ENCODE measurements at places on chromosomes 11 and 22. TPM values are rescaled to one million over a fixed set of nuclear protein-coding genes. Genes with fewer than 3 reads are reported as not detected.

DNA sequence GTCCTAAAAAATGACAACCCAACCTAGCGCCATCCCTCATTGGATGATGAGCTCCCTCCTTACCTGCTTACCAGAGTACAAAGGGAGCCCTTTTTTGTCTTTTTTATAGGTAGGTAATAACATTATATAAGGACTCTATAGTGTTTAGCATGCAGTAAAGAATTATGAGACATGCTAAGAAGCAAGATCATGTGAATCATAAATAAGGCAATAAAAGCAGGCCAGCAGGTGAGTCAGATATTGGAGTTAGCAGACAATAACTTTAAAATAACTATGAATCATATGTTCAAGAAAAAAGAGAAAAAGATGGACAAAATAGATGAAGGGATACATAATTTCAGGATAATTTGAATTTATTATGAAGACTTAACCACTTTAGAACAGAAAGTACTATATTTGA lies 81.5 kb downstream of the GRK3 start:
- no peaks in the 10 kb centered on the region for H3K27me3 ChIP-seq
- H3K4me3 ChIP-seq, result no peak overlapping the region
- H3K36me3 ChIP-seq, result no peaks in the 10 kb centered on the region
- H3K27ac ChIP-seq, result no peak overlapping the region

Gene C22orf23
- 0.24 TPM for total RNA-seq

GRCh38 chr11:117290809-117291396 lies at the start of gene BACE1-AS:
BACE1-AS (plus strand) TSS chr11:117291346.
- no peaks in the 10 kb centered on the region for H3K27me3 ChIP-seq
- H3K27ac ChIP-seq, result no peak within 1 kb of the TSS
- H3K4me3 ChIP-seq, result no peak within 1 kb of the TSS
- peaks cover 33% of the 10 kb centered on the region for H3K36me3 ChIP-seq
- no peak for DNase-seq

DNA sequence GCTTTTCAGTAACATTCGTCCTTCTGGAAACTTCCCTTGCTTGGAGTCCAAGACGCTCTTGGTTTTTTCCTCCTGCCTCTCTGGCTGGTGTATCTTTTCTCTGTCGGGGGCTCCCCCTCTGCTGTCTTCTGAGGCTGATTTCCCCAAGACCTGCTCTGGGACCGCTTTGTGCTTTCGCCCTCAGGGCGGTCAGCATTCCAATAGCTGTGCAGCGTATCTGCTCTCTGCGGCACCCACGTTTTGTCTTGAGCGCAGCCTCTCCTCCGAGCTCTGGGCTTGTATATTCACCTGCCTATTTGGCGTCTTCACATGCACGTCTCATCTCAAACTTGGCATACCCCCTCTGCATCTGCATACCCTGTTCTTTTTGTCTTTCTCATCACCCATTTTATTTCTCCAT lies 2.4 kb downstream of the GTSE1 start:
- no peaks in the 10 kb centered on the region for H3K27me3 ChIP-seq
- H3K27ac ChIP-seq, result no peak overlapping the region
- peak overlapping the region; percentile 11 for H3K4me3 ChIP-seq
- H3K4me1 ChIP-seq, result peaks cover 18% of the 10 kb centered on the region
- H3K36me3 ChIP-seq, result no peaks in the 10 kb centered on the region

Gene MS4A15
- not detected for total RNA-seq

Gene PGM2L1
- total RNA-seq, result 0.91 TPM

GRCh38 chr22:32951076-32951806 lies 106.9 kb downstream of the SYN3 start:
- H3K27ac ChIP-seq, result no peak overlapping the region
- no peaks in the 10 kb centered on the region for H3K27me3 ChIP-seq
- H3K36me3 ChIP-seq, result no peaks in the 10 kb centered on the region
- DNase-seq, result no peak

DNA sequence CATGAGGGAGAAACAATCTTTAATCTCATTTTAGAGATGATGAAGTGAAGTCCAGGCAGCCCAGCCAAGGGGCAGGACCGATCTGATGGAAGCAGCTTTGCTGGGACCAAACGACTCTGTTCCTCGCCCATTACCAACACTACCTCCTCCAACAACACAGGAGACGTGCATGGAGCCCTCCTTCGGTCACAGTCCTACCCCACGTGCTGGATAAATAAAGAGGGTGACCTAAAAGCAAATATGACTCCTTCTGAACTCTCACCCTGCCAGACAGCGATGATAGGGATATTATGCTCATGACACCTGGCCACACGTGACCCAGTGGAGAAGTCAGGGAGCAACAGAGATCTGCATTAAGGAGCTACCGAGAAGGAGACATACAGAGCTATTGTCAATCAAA lies 26.0 kb downstream of the SCGB1A1 start:
- H3K27me3 ChIP-seq, result no peaks in the 10 kb centered on the region
- no peak for DNase-seq
- peak overlapping the region; percentile 81 for H3K27ac ChIP-seq
- H3K4me3 ChIP-seq, result peak overlapping the region; percentile 54
- peaks cover 41% of the 10 kb centered on the region for H3K4me1 ChIP-seq

DNA sequence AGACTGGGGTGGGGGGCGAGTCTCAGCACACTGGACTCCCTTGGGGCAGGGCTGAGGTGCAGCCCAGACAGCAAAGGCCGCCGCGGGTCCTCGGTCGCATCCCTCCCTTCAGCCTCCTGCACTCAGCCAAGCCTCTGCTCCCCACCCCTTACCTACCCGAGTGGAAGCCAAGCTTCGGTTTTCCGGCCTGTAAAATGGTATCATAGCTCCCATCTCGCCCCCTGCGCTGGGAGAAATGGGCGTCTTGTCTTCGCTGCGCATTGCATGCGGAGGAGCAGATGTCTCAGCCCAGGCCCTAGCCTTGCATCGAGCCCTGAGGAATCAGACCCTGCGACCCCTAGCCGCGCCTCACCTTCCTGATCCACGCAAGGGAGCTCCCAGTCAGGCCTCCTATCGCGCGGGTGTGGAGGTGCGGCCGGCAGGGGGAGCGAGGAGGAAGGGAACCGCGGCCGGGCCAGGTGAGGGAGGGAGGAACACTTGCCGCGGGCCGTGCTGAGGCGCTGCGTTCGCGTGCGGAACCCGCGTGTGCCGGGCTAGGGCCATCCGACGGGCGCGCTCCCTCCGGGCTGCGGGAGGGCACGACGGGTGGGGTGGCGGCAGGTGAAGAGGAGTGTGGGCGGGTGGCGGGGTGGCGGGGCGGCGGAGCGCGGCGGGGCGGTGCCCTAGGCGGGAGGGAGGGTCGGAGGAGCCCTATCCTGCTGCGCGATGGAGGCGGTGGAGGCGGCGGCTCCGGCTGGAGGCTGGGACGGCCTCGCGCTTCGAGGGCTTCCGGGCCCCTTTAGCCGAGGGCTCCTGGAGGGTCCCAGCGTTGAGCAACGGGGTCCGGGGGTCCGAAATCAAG lies 4.1 kb upstream of the TBX1 start:
- no peak overlapping the region for H3K27ac ChIP-seq
- H3K36me3 ChIP-seq, result no peaks in the 10 kb centered on the region
- H3K4me3 ChIP-seq, result no peak overlapping the region
- peaks cover 77% of the 10 kb centered on the region for H3K27me3 ChIP-seq
- peaks cover 17% of the 10 kb centered on the region for H3K4me1 ChIP-seq
- peak; percentile 59 for DNase-seq

DNA sequence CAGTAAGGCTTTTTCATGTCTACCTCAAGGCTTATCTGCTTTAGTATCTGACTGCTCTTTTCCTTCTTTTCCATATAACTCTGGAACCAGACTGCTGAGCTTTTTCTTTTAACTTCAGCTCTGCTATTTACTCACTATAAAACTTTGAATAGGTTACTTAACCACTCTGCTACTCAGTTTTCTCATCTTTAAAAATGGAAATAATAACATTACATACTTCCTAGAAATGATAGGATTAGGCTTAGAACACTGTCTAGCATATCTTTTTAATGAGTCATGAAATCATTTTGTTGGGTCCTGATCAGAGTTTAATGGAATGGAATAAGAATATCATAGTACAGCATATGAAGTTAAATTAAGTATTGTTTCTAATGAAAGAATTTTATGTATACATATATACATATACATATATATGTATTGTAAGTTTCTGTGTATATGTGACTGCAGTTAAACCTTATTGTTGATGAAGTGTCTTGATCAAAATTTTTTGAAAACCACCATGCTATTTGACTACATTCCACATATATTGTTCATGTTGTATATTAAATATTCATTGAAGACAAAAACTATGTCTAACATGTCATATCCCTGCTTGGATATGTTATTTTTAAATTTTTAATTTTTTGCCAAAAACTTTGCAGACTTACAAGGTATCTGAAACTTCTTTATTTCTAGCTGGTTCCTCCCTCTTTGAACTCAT lies 120.2 kb downstream of the METTL15 start:
- no peaks in the 10 kb centered on the region for H3K4me1 ChIP-seq
- no peaks in the 10 kb centered on the region for H3K36me3 ChIP-seq
- H3K27me3 ChIP-seq, result no peaks in the 10 kb centered on the region
- H3K4me3 ChIP-seq, result no peak overlapping the region

DNA sequence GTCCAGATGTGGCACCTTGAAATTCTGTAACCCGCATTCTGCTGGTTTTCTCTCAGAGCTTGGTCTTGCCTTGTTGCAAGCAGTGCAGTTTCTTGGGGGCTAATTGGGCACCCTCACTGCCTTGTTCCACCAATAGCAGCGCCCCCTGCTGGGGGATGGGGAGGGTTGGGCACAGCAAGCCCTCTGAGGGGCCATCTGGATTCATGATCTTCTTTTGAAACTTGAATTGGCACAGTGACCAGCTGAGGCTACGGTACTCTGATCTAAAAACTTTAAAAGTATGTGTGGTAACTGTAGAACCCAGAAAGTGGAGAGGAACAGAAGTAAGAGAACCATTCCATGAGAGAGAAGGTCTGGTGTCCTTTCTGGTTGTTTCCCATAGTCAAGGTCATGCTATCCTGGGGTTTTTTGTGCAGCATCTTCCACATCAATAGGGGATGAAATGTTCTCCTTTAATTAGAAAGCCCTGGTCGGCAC lies 64.2 kb downstream of the MED15 start:
- no peaks in the 10 kb centered on the region for H3K27me3 ChIP-seq
- H3K4me3 ChIP-seq, result no peak overlapping the region
- H3K27ac ChIP-seq, result no peak overlapping the region
- peak; percentile 42 for DNase-seq

DNA sequence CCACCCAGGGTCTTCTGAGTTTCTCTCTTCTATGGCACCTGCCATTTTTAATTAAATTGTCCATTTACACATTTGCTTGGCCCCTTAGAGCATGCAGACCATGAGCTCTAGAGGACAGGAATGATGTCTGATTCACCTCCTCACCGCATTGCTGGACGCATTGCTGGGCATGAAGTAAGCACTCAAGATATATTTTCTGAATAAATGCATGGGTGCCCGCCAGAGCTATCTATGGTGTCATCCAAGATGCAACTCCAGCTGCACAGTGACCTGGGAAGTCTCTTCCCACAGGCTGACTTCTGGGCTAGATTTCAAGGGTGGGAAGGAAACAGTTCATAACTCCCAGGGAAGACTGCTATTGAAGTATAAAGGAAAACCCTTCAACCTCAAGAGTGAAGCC lies 66.6 kb upstream of the ASPHD2 start:
- H3K4me3 ChIP-seq, result no peak overlapping the region
- peaks cover 4% of the 10 kb centered on the region for H3K4me1 ChIP-seq
- no peaks in the 10 kb centered on the region for H3K36me3 ChIP-seq
- DNase-seq, result no peak

DNA sequence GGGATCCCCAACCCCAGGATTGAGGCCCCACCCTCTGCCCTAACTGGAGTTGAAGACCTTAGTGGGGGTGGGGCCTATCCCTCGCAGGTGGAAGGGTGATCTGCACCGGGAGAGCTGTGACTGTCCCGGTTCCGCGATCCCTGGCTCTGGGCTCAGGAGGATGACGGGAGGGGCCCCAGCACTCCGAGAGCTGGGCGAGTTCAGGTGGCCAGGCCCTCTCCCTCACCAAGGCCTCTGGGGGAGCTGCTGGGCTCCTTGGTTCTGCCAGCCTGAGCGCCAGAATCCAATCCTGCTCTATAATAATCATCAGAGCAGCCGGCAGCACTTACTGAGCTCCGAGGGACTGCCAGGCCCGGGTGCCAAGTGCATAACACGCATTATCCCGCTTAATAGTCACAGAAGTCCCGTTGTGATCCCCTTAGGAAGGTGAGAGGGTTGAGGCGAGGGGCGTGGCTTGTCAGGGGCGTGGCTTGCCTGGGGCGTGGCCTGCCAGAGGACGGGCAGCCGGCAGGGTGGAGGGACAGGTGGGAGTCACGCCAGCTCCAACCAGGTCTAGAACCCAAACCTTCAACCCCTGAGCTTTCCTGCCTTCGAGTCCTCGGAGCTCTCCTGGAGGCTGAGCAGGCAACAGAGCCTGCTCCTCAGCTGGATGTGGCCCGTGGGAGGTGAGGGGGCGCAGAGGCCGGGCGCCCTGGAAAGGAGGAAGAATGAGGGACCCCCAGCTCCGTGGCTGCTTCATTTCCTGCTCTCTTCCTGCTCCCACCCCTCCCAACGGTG lies 7.3 kb upstream of the SYT7 start:
- H3K4me3 ChIP-seq, result peak overlapping the region; percentile 57
- peaks cover 26% of the 10 kb centered on the region for H3K4me1 ChIP-seq
- H3K36me3 ChIP-seq, result no peaks in the 10 kb centered on the region
- no peaks in the 10 kb centered on the region for H3K27me3 ChIP-seq

DNA sequence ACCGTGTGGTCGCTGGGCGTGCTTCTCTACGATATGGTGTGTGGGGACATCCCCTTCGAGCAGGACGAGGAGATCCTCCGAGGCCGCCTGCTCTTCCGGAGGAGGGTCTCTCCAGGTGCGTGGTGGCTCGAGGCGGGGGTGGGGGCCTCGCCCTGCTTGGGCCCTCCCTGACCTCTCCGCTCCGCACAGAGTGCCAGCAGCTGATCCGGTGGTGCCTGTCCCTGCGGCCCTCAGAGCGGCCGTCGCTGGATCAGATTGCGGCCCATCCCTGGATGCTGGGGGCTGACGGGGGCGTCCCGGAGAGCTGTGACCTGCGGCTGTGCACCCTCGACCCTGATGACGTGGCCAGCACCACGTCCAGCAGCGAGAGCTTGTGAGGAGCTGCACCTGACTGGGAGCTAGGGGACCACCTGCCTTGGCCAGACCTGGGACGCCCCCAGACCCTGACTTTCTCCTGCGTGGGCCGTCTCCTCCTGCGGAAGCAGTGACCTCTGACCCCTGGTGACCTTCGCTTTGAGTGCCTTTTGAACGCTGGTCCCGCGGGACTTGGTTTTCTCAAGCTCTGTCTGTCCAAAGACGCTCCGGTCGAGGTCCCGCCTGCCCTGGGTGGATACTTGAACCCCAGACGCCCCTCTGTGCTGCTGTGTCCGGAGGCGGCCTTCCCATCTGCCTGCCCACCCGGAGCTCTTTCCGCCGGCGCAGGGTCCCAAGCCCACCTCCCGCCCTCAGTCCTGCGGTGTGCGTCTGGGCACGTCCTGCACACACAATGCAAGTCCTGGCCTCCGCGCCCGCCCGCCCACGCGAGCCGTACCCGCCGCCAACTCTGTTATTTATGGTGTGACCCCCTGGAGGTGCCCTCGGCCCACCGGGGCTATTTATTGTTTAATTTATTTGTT lies 2.4 kb downstream of the PIM3 start:
- H3K4me3 ChIP-seq, result peak overlapping the region; percentile 97
- H3K36me3 ChIP-seq, result peaks cover 18% of the 10 kb centered on the region
- H3K27me3 ChIP-seq, result no peaks in the 10 kb centered on the region
- peaks cover 51% of the 10 kb centered on the region for H3K4me1 ChIP-seq
- peak; percentile 18 for DNase-seq
- H3K27ac ChIP-seq, result peak overlapping the region; percentile 98

GRCh38 chr11:86089659-86090058 lies 20.8 kb upstream of the PICALM start:
- no peak overlapping the region for H3K4me3 ChIP-seq
- H3K27ac ChIP-seq, result no peak overlapping the region
- H3K4me1 ChIP-seq, result peaks cover 6% of the 10 kb centered on the region
- H3K27me3 ChIP-seq, result no peaks in the 10 kb centered on the region
- no peaks in the 10 kb centered on the region for H3K36me3 ChIP-seq

Data from heart right ventricle (tissue), 16 donors.